ENCODE measurements at places on chromosomes 13 and 19. TPM values are rescaled to one million over a fixed set of nuclear protein-coding genes. Genes with fewer than 3 reads are reported as not detected.

The C1QTNF9 gene
- total RNA-seq = 0.18 TPM

The DNMT1 gene
- total RNA-seq = 13.6 TPM

The KCNN4 gene
- total RNA-seq = 0.43 TPM

The CEACAM1 gene
- 1.8 TPM for total RNA-seq

The NFIX gene
- 38.5 TPM for total RNA-seq

The CTU1 gene
- 8.2 TPM for total RNA-seq

The GPR183 gene
- 1.4 TPM for total RNA-seq

GRCh38 chr13:75566658-75567057, 17.1 kb downstream of the UCHL3 start:
- no peak for DNase-seq
- H3K27ac ChIP-seq = no peak overlapping the region
- H3K4me3 ChIP-seq = no peak overlapping the region
- peaks cover 11% of the 10 kb centered on the region for H3K36me3 ChIP-seq

DNA sequence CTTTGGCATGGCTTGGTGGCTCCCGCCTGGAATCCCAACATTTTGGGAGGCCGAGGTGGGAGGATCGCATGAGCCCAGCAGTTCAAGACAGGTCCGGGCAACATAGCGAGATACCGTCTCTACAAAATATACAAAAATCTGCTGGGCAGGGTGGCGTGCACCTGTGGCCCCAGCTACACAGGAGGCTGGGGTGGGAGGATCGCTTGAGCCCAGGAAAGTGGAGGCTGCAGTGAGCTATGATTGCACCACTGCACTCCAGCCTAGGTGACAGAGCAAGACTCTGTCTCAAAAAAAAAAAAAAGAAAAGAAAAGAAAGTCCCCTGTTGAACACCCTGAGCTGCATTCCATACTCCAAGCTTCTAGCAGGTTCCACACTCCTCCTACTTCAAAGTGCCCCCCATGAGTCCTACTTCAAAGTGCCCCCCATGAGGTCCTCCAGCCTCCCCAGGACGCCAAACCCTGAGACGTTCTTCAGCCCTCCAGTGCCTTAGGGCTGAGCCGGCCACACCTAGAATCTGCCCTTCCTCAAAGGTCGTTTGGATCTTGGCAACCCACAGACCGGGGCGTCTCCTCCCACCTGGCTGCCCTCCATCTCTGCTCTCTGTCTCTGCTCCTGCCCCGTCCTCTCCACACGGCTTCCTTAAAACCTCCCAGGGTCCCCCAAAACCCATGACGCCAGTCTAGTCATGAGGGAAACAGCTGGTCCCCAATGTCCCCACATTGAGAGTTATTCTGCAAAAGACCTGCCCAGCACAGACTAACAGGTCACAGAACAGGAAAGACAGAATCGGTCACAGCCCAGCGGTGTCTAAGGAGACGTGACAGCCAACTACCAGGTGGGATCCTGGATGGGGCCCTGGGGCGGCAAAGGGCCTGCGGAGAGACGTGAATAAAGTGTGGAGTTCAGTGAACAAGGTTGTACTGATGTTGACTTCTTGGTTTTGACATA, 4.8 kb downstream of the TJP3 start:
- no peaks in the 10 kb centered on the region for H3K36me3 ChIP-seq
- no peak for DNase-seq
- no peak overlapping the region for H3K4me3 ChIP-seq
- peak overlapping the region; percentile 42 for H3K27ac ChIP-seq

GRCh38 chr13:49436890-49437289, 7.0 kb downstream of the CAB39L start:
- no peaks in the 10 kb centered on the region for H3K4me1 ChIP-seq
- no peaks in the 10 kb centered on the region for H3K27me3 ChIP-seq
